T-helper 9 cell (primary cell): ENCODE measurements at places on chromosomes 13 and 19.

GRCh38 chr13:30292325-30292724 is 15.0 kb downstream of the KATNAL1 start:
- no peak for DNase-seq

DNA sequence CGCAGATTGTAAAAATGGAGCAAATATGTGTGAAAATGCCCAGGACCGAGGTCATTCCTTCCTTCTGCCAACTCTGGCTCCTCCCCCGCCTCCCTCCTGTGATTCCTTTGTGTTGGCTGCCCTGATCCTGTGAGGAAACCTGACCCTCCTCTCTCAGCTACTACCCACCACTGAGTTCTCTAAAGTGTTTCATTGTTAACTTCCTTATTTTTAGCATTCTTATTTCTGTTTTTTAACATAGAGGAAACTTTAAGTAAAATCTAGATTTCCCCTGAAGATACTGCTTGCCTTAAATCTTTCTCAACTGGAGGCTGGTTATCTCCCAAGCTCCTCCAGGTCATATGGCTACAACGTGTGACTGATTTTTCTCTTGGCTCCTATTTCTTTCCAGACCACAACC is 21.7 kb upstream of the FBXL3 start:
- DNase-seq = no peak

DNA sequence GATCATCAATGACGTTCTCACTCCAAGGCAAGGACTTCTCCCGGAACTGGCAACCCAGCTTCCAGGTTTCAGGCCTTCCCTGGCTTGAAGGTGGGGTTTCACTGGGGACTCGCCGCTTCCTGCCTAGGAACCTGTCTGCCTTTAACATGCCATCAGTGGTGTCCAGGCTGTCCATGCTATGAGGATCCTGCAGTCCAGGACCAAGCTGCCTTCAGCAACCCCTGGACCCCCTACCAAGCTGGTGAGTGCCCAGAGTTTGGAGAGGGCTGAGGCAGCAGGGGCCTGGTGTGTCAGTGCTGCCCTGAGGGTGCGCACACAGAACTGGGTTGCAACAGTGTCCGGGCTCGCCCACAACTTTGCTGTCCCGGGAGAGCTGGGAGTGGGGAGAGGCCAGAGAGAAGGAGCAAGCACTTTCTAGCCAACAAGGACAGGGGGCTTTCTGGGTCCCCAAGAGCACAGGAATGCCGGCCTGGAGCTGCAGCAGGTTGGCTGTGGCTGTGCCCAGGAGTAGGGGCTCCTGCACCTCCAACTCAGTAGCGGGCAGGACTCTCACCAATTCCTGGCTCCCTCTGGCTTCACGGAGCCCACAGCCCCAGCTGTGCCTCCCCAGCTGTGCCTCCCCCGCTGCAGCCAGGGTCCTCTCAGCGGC is 1563.2 kb upstream of the MIR17HG start:
- no peak for DNase-seq

DNA sequence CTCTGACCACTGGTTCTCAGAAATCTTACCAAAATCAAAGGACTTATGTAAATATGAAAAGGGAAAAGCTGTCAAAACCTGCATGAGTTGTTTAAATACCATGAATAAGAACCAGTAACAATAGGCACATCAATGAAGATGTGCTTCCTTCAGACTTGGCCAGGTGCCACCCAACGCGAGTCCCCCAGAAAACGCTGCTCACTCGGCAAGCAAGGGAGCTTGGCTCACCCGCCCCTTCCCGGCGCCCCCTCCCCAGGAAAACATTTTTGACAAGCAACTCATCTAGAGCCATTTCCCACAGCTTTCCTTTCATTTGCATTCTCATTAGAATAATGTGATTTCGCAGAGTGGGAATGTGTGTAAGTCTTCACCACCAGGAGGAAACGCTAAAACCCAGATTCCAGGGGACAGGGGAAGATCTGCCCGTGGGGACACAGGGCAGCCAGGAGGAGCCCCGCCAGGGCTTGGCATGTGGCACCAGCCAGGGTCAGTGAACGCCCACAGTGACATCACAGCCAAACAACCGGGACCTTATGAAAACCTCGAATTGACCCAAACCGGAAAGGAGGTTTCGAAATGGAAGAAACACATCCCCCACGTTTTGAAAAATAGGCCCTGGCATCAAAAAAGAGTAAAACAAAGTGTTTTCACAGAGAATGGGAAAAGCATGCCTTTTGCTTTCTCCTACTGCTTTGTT is 366.2 kb upstream of the TSHZ3 start:
- no peak for DNase-seq

DNA sequence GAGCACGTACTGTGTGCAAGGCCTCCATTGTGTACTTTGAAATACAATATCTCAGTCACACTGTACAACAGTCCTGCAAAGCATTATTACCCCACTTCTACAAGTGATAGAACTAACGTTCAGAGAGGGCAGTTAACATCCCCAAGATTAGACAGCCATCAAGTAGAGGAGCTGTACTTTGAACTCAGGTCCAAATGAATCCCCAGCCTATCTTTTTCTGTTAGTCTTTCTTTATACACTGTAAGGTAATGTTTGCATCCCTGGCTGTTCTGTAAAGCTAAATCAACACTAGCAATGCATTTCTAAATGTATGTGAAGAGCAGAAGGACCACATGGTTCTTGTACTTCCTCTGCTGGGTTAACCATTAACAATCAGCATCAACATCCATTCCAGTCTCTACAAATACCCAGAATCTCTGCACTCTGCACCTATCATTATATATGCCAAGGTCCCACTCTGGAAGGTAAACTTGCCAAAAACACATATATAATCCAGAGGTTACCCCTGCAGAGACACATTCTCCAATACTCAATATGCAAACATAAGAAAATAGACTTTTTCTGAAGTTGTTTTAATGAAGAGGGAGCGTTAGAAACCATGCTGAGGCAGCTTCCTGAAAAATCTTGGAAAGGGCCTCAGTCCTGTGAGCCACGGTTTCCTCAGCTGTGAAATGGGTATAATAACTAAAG is 182.3 kb downstream of the MZT1 start:
- DNase-seq = no peak

DNA sequence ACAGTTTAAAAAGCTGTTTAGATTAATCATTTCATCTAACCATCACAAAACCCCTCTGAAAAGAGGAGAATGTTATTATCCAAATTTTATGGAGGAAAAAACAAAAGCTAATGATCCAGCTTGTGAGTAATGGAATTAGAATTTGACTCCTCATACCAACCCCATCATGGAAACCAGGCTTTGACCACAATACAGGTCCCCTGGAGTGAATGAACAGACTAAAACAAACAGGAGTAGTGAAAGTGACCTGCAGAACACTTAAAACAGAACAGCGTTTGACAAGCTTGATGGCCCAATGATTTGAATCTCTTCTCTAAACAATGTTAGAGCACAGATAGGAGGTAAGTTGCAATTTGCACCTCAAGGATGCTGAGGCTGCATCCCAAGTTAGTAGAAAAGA is 230.0 kb downstream of the DCT start:
- no peak for DNase-seq

- no peak for DNase-seq
Measured at GRCh38 chr13:77353995-77354394, 27.1 kb upstream of the MYCBP2 start.

DNA sequence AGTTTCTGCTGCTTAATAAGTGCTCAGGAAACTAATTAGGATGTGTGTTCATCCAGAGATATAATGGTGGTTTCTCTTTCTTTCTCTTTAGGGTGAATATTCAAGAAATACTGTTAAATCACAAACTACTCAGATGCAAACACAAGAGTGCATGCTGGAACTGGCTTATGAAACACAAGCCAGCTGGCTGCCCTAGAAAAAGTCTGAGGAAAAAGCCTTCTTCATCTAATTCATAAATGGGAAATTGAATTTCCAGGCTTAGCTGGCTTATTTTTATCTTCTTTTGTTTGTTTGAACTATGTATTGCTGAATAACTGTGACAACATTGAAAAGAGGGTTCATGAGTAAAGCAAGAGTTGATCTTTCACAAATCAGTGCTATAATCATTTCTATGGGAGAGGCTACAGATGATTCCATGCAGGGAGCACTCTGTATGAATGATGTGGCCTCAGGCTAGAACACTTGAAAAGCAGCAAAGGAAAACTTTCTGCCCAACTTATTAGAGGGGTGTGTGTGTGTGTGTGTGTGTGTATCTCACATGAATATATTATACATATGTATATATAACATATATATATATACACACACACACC is 69.8 kb upstream of the SCEL start:
- DNase-seq = no peak

DNA sequence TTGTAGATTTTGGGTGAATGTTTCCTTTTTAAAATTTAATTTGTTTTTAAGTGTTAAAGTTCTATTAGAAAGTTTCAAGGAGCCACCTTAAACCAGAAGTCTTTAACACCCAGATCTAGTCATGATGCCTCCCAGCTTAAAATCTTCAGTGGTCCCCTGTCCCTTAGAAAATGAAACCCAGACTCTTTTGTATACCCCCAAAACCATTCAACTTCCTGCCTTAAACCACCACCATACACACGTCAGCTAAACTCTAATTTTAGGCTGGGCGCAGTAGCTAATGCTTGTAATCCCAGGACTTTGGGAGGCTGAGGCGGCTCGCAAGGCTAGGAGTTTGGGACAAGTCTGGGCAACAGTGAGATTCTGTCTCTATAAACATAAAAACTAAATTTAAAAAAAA is 37.9 kb downstream of the N4BP2L1 start:
- DNase-seq = no peak

DNA sequence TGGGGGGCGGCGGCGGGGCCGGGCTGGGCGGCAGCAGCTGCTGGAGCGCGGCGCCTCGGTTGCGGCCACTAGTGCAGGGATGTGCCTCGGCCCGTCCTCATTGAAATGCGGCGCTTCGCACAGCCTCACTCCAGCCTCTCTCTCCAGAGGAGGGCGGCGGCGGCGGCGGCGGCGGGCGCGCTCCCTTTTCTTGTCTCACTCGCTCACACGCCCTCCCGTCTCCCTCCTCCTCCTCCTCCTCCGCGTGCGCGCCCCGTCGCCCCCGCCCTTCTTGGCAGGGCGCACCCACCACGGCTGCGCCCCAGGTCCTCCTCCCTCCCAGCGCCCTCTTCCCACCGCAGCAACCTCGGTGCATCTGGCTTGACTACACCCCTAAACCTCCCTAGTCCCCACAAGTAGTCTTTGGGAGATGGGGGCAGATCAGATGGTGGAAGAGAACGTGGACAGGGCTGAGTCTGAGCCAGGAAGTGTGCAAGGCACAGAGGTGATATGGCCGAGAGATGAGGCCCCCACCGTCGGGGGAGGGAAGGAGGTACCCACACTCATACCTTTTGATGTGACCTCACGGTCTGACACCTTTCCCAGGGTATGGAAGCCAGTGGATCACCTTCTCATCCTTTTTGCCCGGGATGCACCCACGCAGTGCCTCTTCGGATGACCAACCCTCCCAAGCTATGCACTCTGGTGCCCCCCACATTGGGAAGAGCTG is at the start of gene DCLK1:
Gene DCLK1, minus strand, starts transcription at position 161 of the 709 bp plus-strand sequence.
- DNase-seq = no peak

DNA sequence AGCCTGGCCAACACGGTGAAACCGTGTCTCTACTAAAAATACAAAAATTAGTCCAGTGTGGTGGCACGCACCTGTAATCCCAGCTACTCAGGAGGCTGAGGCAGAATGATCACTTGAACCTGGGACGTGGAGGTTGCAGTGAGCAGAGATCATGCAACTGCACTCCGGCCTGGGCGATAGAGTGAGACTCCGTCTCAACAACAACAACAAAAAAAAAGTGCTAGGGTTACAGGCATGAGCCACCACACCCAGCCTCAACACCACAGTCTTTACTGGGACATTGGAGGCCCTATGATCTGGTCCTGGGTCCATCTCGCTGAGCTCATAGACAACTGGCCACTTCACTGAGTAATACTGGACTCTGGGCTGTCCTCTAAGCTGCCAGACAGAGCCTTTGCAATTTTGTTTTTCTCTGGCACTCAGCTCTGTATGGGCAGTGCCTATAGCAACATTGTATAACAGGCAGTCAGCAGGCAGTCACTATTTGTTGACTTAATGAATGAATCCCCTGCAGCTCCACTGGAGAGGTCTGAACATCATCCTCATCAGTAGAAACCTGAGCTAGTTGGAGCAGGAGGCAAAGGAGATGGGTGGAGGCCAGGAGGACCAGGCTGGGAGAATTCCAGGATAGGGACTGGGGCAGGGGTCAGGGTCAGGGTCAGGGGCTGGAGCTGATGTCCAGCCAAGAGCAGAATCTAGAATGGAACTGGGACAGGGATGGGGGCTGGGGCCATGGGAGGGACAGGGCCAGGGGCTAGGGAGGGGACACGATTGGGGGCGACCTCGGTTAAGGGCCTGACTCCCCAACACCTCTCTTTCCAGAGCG is 8.1 kb downstream of the BLOC1S3 start:
- no peak for DNase-seq

GRCh38 chr13:29959086-29959485 is 108.7 kb upstream of the UBL3 start:
- DNase-seq = no peak

- DNase-seq = no peak
Measured at GRCh38 chr13:107518292-107518691, 697.0 kb downstream of the LIG4 start.

DNA sequence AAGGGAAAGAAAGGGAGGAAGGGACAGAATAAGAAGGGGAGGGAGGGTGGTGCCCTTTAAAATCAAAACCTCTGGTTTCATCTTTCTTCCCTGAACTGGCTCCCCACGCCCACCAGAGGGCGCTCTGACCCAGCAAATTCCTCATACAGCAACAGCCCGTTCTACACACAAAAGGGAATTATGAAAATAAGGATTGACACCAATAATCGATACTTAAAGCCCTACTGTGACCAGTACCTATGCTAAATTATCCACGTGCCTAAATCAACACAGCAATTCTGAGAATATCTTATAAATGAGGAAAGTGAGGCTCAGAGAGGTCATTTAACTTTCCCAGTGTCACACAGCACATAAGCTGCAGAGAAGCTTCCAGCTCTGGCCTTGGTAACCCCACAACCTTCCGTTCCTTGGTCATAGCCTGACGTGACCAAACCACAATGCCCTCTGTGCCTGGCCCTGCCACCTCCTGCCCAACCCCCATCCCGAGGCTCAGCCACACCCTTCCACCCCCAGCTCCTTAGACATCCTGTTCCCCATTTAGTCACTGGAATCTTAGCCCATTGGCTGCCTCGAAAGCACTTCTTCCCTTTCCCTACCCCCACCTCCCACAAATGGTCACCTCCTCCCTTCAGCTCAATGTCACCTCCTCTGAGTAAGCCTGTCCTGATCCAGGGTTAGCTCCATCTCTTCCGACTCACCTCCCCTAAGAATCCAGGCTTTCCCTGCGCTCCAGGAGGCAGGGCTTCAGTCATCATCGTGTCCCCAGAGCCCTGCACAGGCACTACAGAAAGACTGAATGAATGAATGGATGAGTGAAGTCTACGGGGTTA is 34.2 kb upstream of the PNMA8B start:
- DNase-seq = peak; percentile 77

- DNase-seq = no peak
Measured at GRCh38 chr13:98657506-98658085, 80.7 kb upstream of the STK24 start.

GRCh38 chr13:50838701-50839100 is 4.8 kb downstream of the DLEU7 start:
- DNase-seq = no peak

DNA sequence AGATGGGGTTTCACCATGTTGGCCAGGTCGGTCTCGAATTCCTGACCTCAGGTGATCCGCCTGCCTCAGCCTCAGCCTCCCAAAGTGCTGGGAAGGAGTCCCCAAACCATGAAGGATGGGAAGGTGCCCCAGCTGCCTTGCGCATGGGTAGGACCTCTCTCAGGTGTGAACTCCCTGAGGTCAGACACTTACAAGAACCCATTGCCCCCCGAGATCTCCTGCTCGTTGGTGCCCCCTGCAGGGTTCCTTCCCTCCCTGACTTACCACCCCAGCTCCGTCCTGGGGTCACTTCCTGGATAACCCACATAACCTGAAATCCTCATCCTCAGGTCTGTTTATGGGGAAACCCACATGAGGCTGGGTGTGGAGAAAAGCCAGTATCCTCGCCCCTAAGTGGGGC is 41.7 kb downstream of the UNC13A start:
- DNase-seq = no peak
